ENCODE measurements at places on chromosomes 11 and 22. TPM values are rescaled to one million over a fixed set of nuclear protein-coding genes. Genes with fewer than 3 reads are reported as not detected.
A peak's percentile ranks its signal among the peaks of the same experiment; 100 is the strongest.

Gene BIK
- 0.66 TPM for polyA plus RNA-seq

Gene OR52I2
- not detected for polyA plus RNA-seq

Gene CASP1
- 0.06 TPM for polyA plus RNA-seq

GRCh38 chr11:8019314-8020243 lies 32.4 kb downstream of the EIF3F start:
- H3K4me3 ChIP-seq: peak overlapping the region; percentile 72
- peak overlapping the region; percentile 38 for H3K27ac ChIP-seq
- H3K27me3 ChIP-seq: no peaks in the 10 kb centered on the region
- no peaks in the 10 kb centered on the region for H3K36me3 ChIP-seq

DNA sequence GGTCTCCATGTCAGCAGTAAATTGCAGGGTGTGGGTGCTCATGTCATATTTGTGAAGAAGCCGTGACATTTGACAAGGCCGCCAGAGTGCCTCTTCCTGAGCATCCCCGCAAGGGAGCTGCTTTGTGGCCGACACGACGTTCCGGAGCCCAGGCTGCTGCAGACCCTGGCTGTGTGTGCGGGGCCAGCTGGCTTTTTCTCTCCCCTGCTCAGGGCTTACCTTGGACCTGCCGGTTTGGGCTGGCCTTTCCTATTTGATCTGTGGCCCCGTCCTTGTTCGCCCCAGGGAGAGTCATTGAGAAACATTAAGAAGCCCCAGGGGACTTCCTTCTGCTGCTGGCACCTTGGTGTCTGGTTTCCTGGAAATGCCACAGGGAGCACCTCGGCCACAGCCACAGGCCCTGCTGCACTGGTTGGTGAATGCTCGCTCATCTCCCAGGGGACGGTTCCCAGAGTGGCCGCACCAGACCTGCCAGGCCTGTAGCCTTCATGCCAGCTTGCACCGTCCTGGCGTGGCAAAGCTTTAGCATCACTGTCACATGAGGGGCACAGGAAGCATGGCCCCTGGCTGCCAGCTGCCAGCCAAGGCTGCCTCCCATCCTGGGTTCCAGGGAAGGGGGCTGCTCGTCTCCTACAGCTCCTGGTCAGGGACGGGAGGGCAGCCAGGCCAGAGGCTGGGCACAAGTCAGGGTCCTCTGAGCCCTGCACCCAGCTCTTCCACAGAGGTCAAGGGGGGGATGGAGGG lies 5.4 kb downstream of the GRK2 start:
- H3K4me3 ChIP-seq: no peak overlapping the region
- H3K36me3 ChIP-seq: no peaks in the 10 kb centered on the region
- H3K4me1 ChIP-seq: peaks cover 4% of the 10 kb centered on the region
- DNase-seq: no peak

GRCh38 chr22:30079952-30080533 lies at the start of gene HORMAD2:
Gene HORMAD2, plus strand, starts transcription at chr22:30080464. Its CDS starts 13,489 bp downstream, at chr22:30093953.
- DNase-seq: no peak
- H3K4me3 ChIP-seq: no peak within 1 kb of the TSS
- no peak within 1 kb of the TSS for H3K27ac ChIP-seq
- H3K27me3 ChIP-seq: peaks cover 12% of the 10 kb centered on the region
- no peaks in the 10 kb centered on the region for H3K36me3 ChIP-seq
- no peaks in the 10 kb centered on the region for H3K4me1 ChIP-seq

GRCh38 chr11:45149483-45150056 lies 3.1 kb downstream of the PRDM11 start:
- no peak for DNase-seq
- no peak overlapping the region for H3K27ac ChIP-seq
- no peaks in the 10 kb centered on the region for H3K27me3 ChIP-seq
- no peak overlapping the region for H3K4me3 ChIP-seq
- peaks cover 15% of the 10 kb centered on the region for H3K4me1 ChIP-seq

DNA sequence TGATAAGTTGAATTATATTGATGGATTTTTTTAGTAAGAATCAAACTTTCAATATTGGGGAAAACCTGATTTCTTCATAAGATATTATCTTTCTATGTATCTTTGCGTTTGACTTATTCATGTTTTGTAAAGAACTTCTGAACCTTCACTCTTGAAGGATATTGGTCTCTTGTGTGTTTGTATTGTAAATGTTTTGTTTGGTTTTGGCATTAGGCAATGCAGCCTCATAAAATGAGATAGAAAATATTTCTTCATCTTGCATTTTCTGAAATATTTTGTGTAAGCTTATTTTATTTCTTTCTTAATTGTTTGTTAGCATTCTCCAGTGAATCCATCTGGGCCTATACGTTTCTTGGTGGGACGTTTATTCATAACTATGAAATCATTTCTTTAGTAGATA lies 271.9 kb downstream of the RAB38 start:
- H3K4me1 ChIP-seq: no peaks in the 10 kb centered on the region
- H3K27ac ChIP-seq: no peak overlapping the region
- DNase-seq: no peak
- no peak overlapping the region for H3K4me3 ChIP-seq
- no peaks in the 10 kb centered on the region for H3K36me3 ChIP-seq
- no peaks in the 10 kb centered on the region for H3K27me3 ChIP-seq

DNA sequence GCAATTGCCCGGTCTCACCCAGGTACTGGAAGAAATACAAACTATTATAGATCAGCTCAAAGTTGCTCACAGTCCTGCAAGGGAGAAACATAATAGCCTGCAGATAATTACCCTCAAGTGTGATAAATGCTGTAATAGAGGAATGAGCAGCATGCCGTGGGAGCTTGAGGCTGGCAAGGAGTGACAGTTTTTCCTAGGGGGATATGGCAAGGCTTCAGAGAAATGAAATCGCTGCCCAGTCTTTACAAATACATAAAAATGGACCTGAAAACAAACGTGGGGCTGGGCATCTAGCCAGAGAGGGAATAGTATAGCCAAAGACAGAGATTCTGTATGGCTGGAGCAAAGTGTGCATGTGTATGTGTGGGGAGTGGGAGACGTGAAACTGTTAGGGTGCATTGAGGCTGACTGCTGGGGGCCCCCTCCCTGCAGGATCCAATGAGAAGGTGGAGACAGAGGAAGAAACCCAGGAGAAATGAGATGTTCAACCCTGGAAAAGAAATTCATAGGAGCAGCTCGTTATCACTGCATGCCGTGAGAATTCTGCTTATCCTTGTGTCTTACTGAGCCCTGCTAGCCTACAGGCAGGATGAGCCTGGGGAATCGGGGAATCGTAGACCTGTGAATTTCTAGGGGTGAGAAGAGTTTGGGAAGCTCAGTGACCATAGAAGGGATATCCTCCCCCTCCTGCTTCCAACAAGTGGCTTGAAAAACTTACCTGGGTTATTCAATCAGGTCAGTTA lies 167.0 kb downstream of the LDLRAD3 start:
- no peak for DNase-seq
- H3K4me3 ChIP-seq: no peak overlapping the region
- no peaks in the 10 kb centered on the region for H3K27me3 ChIP-seq
- H3K27ac ChIP-seq: no peak overlapping the region

GRCh38 chr11:123249354-123249753 lies 54.3 kb upstream of the CLMP start:
- no peaks in the 10 kb centered on the region for H3K36me3 ChIP-seq
- no peak overlapping the region for H3K4me3 ChIP-seq
- DNase-seq: no peak
- peaks cover 6% of the 10 kb centered on the region for H3K4me1 ChIP-seq
- H3K27me3 ChIP-seq: no peaks in the 10 kb centered on the region
- no peak overlapping the region for H3K27ac ChIP-seq

- no peaks in the 10 kb centered on the region for H3K36me3 ChIP-seq
- no peak overlapping the region for H3K4me3 ChIP-seq
- DNase-seq: no peak
- H3K4me1 ChIP-seq: peaks cover 3% of the 10 kb centered on the region
Observed at GRCh38 chr11:71267807-71268421, 15.5 kb upstream of the SHANK2 start.

GRCh38 chr11:17634776-17635550 lies 84.4 kb upstream of the MYOD1 start:
- DNase-seq: peak; percentile 20
- H3K4me3 ChIP-seq: no peak overlapping the region
- H3K4me1 ChIP-seq: no peaks in the 10 kb centered on the region
- H3K36me3 ChIP-seq: no peaks in the 10 kb centered on the region
- H3K27ac ChIP-seq: no peak overlapping the region
- H3K27me3 ChIP-seq: no peaks in the 10 kb centered on the region

DNA sequence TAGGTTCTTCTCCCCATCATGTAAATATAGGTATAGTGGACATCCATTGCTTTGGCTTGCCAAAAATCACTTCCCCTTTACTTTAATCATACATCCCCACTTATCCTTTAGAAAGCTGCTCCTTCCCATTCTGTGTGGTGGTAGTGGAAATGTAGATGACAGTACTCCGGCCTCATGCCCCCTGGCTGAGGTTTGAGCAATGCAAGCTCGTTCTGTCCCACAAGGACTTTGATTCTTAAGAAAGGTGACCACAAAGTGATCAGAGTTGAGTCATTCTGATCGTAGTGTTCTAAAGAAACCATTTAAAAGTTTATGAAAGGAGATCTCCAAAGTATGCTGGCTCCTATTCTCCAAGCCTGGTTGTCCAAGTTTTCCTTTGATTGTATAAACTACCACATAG lies 10.9 kb downstream of the TUG1 start:
- H3K36me3 ChIP-seq: peaks cover 34% of the 10 kb centered on the region
- H3K4me3 ChIP-seq: no peak overlapping the region
- H3K27me3 ChIP-seq: no peaks in the 10 kb centered on the region
- H3K4me1 ChIP-seq: no peaks in the 10 kb centered on the region
- H3K27ac ChIP-seq: no peak overlapping the region

DNA sequence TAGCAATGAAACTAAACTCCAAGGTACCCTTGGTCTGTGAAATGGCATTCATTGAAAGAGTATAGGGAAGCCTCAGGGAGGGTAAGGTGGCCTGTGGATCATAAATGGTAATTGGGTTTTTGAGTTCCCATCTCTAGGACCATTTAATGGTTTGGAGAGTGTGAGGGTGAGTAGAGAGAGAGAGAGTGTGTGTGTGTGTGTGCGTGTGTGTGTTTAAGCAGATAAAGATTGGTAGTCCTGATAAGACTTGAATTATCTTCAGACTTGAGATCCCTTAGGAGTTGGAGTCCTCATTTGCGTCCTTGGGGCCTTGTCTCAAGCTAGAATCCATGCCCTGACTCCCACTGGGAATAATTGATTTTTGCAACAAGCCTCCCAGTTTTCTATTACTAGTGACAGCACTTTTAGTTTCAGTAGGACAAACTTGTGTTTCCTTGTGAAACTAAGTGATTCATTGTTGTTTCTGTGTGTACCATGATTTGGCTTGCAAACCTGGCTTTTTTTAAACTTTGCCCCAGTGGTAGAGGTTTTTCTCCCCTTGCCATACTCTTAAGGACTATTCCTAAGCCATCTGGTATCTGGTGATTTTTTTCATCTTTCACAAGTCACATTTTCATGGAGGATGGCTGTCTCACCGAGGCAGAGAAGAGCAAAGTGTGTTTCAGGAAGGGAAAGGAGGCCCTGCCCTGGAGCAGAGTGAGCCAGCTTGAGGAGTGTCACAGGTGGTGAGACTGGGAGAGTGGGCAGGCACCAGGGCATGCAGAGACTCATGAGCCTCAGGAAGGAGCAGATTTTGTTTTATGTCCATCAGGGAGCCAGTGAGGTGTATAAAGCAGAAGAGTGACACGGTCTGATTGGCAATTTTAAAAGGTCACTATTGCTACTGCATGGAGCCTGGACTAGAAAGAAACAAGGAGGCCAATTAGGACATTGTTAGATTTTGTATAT lies 26.7 kb downstream of the ALKBH3 start:
- no peaks in the 10 kb centered on the region for H3K27me3 ChIP-seq
- no peaks in the 10 kb centered on the region for H3K4me1 ChIP-seq
- no peak overlapping the region for H3K4me3 ChIP-seq
- peaks cover 45% of the 10 kb centered on the region for H3K36me3 ChIP-seq
- peak overlapping the region; percentile 100 for H3K27ac ChIP-seq
- no peak for DNase-seq

DNA sequence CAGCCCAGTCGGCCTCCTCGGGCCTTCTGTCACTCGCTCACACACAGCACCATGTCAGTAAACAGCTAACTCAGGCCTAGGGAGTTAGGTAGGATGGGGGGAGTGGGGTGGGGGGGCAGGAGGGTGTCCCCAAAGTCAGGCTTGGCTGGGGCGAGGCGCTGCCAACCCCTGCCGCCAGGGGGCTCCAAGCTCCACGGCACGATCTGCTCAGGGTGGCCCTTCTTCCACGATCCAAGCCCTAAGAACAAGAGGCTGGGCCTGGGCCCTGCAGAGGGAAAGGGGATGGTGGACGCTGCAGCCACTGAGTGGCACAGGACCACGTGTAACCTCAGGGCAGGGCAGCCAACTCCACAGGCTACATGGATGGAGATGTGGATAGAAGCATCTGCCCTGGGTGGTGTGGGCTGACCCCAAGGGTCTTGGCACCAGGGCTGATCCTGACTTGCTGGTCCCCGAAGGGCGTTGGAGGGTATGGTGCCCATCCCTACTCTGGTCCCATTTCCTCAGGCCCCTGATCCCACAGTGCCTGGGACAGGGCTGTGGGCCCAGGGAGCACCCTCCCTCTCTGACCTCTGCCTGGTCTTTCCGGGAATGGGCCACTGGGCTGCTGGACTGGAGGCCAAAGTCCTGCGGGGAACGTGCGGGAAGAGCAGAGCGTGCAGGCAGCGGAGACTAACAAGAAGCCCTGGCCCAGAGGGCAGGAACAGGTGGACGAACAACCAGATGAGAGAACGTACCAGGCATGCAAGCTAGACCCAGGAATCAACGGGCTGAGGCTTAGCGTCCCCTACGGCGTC lies 29.1 kb upstream of the TXNRD2 start:
- H3K36me3 ChIP-seq: peaks cover 4% of the 10 kb centered on the region
- peak; percentile 91 for DNase-seq
- peaks cover 24% of the 10 kb centered on the region for H3K4me1 ChIP-seq
- H3K27ac ChIP-seq: peak overlapping the region; percentile 35
- H3K4me3 ChIP-seq: peak overlapping the region; percentile 39
- H3K27me3 ChIP-seq: no peaks in the 10 kb centered on the region

DNA sequence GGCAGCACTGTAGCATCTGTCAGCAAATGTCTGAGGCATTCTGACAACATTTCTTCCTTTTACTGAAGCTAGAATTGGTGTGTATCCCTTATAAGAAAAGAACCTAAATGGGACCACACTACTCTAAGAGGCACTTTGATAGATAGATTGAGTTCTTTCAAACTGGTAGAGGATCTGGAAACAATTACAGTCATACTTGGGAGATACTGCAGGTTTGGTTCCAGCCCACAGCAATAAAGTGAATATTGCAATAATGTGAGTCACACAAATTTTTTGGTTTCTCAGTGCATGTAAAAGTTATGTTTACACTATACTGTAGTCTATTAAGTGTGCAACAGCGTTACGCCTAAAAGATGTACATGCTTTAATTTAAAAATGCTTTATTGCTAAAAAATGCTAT lies 96.9 kb downstream of the SBF2 start:
- H3K27ac ChIP-seq: no peak overlapping the region
- H3K4me1 ChIP-seq: no peaks in the 10 kb centered on the region
- no peaks in the 10 kb centered on the region for H3K27me3 ChIP-seq
- no peak for DNase-seq

- H3K36me3 ChIP-seq: no peaks in the 10 kb centered on the region
- H3K4me3 ChIP-seq: no peak overlapping the region
- no peak for DNase-seq
- H3K27me3 ChIP-seq: no peaks in the 10 kb centered on the region
- peaks cover 22% of the 10 kb centered on the region for H3K4me1 ChIP-seq
Observed at GRCh38 chr11:124880290-124880611, 15.0 kb downstream of the ROBO3 start.
